ENCODE measurements at places on chromosomes 11 and 22. TPM values are rescaled to one million over a fixed set of nuclear protein-coding genes. Genes with fewer than 3 reads are reported as not detected.

PIWIL4 gene
- 0.76 TPM for polyA plus RNA-seq

DNA sequence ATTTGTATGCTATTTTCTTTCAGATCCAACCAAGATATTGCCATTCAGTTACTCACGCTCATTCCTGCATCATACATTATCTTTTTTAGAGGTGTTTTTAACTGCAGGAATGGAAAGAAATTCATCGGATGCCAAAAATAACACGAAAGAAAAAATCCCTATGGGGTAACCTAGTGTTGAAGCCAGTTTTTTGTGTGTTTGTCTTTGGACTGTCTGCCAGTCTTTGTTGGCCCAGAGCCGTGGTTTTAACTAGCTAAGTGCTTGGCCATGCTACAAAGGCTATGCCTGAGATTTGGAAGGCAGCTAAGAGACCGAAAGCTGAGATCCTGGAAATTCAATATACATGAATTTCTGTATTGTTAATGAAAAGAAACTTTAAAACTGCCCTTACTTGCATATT lies 309.8 kb upstream of the CNTN5 start:
- DNase-seq: no peak

- no peak for DNase-seq
These were observed 173.8 kb downstream of the LARGE1 start for GRCh38 chr22:33746501-33746928.

GRCh38 chr11:32224580-32224979 lies 133.7 kb downstream of the RCN1 start:
- DNase-seq: no peak

DNA sequence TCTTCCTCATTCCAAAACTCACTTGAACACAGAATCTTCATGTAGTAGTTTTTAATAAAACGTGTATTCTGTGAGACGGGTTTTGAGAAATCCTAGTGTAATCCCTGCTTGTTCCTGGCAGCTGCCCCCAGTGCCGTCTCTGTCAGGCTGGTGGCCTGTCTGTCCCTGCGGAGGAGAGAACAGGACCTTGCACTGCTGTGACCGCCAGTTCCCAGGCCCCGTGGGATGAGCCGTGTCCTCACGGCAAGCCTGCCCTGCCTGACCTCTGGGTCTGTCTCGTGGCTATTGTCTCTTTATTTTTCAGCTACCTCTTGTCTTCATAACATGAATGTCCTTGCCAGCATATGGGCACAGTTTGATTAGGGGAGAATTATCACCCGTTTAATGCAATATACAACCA lies 535.5 kb upstream of the B3GAT1 start:
- DNase-seq: no peak

MYO7A gene
- polyA plus RNA-seq: 1.3 TPM

- DNase-seq: no peak
These were observed at the start of gene SCGB2A2 for GRCh38 chr11:62269654-62270278. Gene SCGB2A2 (plus strand): TSS chr11:62270158. CDS start chr11:62270217, 59 bp downstream.

SBF1 gene
- 36.3 TPM for polyA plus RNA-seq

GRCh38 chr22:42797011-42797410 lies 60.1 kb downstream of the ARFGAP3 start:
- DNase-seq: peak; percentile 48

OR51B2 gene
- polyA plus RNA-seq: not detected

STK33 gene
- 0.63 TPM for polyA plus RNA-seq

CLTCL1 gene
- 5.0 TPM for polyA plus RNA-seq

KRTAP5-7 gene
- 0.08 TPM for polyA plus RNA-seq

DNA sequence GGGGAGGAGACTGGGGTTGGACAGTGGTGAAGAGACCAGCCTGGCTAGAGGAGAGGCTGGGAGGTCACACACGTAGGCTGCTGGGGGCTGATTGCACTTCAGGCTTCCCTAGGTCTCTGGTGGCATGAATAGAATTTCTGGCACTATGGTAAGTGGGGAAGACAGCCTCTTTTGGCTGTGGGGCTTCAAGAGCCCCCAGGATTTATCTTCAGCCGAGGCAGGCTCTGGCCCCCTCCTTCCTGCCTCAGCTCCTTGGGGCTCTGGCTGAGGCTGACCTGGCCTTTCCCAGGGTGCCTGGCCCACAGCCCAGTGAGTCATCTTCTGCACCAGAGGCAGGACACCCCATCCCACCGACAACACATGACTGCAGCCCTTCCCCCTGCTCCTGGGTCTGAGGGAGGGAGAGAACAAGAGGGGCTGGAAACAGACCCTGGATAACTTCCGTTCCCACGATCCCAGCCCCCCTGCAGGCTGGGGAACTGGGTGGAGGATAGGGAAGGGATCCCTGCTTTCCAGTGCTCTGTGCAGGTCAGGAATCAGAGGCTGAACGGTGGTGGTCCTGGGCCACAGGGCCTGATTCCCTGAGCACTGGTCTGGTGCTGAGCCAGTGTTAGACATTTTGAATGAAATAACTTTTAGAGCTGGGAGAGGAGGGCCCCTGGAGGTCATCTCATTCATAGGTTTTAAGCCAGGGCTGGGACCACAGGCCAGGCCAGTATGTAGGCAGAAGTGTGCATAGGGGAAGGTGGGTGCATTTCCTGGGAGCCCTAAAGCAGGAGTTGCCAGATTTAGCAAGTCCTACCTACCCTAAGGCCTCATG lies 26.5 kb downstream of the ARHGEF17 start:
- DNase-seq: peak; percentile 93

SCO2 gene
- 3.1 TPM for polyA plus RNA-seq

GRCh38 chr22:25496396-25497064 lies 67.9 kb upstream of the GRK3 start:
- peak; percentile 18 for DNase-seq

FAM181B gene
- 0.03 TPM for polyA plus RNA-seq

DNA sequence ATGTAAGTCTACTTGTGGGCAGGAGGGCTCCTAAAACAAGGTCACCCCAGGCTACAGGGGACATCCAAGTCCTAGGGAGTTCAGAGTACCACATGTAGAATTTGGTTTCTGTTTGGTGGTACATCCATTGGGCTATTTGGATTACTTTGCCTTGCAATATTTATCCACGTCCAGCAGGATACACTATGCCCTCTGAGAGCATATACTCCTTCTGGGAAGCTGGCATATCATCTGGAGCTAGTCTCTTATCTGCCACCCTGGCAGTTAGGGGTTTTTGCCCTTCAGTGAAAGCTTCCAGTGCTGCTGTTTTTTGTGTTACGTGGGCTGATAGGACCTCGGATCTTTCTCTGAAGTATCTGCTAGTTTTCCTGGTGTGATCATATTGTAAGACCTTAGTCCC lies 7.3 kb downstream of the LMO2 start:
- no peak for DNase-seq

MGAT3 gene
- not detected for polyA plus RNA-seq

ANO9 gene
- 0.23 TPM for polyA plus RNA-seq

B3GAT1 gene
- not detected for polyA plus RNA-seq

C11orf65 gene
- not detected for polyA plus RNA-seq

DNA sequence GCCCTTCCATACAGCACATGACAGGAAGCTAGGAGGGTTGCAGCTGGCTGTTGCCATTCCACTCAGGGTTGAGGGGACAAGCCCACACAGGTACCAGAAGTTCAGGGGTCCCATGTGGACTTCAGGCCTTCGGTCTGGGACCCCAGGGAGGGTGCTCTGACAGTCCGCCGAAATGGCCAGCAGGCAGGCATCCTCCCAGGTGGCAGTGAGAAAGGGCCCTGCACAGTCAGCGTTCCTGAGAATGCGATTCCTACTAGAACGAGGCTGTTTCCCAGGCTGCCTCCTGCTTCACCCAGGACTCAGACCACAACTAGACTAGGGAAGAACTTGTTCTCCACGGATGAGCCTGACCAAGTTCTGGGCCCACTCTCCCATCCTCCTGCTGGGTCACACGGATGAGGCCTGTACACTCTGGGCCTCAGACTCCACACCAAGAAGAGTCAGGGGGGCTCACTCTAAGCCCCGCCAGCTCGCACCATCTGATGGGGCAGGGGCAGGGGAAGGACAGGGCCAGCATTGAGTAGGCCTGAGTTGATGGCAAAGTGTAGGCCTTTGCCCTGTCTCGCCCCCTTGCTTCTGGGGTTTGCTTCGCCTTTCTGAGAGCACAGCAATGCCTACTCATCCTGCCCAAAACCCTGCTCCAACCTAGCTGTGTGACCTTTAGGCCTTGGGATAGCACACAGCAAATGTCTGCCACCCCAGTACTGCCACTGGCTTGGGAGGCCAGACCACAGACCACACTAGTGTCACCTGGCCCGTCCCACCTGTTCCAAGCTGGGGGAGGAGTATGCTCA lies 14.0 kb downstream of the KCNQ1OT1 start:
- DNase-seq: no peak

DNA sequence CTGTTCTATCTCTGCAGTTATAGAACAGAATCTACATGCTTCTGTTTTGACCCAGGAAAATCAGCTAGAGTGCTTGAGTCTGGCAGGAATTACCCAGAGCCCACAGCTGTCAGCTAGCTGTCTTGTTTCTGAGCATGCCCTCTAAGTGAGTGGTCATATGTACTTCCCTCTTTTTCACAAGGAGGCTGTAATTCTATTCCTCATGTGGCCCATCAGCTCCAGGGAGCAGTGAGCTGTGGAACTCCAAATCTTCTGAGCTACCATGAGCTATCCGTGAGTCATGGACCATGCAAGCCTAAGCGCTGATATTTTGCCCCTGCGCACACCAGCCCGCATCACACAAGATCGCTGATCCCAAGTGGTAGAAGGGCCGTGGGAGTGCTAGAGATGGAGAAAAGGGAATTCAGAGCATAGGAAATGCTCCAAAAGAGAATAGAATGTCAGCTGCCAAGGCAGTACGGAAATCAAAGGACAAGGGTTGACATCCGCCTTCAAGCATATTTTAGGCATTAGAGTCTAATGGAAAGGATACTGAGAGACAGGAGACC lies 5.4 kb downstream of the FJX1 start:
- peak; percentile 61 for DNase-seq

DNA sequence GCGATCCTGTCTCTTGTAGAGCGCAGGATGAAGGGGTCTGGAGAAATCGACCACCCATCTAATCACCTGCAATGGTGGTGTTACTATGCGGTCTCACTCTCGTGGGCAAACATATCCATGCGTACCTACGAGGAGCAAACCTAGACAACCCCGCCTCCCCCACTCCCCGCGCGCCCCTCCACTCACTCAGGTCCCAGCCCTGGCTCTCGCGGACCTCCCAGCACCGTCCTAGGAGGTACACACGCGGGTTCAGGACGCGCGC lies 887 bp downstream of the TRPC6 start:
- DNase-seq: no peak

GRCh38 chr11:35810045-35810645 lies 133.7 kb upstream of the LDLRAD3 start:
- DNase-seq: no peak

DNA sequence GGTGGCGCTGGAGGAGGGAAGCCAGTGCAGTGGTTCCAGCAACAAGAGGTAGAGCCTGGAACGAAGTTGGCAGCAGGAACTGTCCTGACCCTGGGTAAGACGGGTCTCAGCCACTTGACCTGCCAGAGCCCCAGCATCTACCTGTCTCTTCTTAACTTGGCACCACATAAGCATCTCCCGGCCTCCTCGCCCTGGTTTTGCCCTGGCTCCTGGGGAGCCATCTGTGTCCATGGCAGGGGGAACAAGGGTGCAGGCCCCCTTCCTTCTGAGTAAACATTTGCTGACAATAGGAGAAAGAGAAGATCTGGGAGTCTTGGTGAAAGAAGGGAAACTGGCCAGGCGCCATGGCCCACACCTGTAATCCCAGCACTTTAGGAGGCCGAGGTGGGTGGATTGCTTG lies 12.8 kb downstream of the P2RY2 start:
- DNase-seq: no peak

DNA sequence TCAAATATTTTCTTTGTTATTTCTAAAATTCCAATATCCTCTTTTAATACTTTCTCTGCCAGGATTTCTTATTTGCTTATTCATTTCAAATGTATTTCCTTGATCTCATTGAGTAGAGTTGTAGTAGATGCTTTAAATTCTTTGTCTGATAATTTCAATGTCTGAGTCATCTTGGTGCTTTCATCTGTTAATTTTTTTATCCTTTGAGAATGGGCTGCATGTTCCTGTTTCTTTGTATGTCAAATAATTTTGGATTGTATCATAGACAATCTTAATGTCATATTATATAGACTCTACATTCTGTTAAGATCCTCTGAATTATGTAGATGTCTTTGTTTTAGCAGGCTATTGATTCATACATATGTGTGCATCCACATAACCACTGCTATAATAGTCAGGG lies 57.5 kb downstream of the MYEOV start:
- DNase-seq: peak; percentile 61

GRCh38 chr22:35443790-35444684 lies 44.1 kb downstream of the MCM5 start:
- DNase-seq: no peak

- DNase-seq: peak; percentile 28
These were observed 4.7 kb upstream of the C11orf96 start for GRCh38 chr11:43937434-43938411.

DNA sequence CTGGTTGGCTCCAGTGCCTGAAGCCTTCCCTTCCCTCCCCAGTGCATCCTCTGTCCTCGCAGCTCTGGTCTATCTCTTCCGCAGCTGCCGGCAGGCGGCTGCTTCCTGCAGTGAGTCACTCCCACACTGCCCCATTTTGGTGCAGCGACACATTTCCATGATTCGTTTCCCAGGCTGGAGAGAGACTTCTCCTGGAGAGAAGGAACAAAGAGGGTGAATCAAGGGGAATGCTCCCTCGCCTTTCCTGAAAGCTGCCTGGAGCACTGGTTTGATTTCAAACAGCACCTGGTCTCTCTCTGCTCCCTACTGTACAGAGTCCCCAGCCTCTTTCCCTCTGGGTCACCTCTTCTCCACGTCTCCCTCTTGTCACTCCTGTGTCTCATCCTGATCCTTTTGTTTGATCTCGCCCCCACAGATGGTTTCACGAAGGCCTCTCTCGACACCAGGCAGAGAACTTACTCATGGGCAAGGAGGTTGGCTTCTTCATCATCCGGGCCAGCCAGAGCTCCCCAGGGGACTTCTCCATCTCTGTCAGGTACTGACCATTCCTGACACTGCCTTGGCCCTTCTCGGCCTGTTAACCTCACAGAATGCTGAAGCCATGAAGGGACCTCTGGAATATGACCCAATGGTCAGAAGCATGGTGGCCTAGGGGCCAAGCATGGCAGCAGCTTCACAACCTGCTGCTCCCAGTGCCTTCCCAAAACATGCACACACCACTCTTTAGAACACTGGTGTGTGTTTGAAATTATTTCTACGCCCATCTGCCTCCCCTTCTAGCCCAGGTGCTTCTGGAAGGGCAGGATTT lies at the start of gene TMA7B:
Gene TMA7B (plus strand): TSS at position 758 of the 808 bp plus-strand sequence. CDS start 3,978 bp downstream, outside the sequence.
- peak; percentile 40 for DNase-seq

GRM5 gene
- 0.10 TPM for polyA plus RNA-seq

GRCh38 chr22:37566903-37567798 lies 6.9 kb downstream of the CDC42EP1 start:
- DNase-seq: peak; percentile 58

C22orf42 gene
- polyA plus RNA-seq: not detected

- DNase-seq: no peak
These were observed 97.6 kb downstream of the FEZ1 start for GRCh38 chr11:125398475-125398874.

OR51B6 gene
- polyA plus RNA-seq: not detected

- no peak for DNase-seq
These were observed 71.5 kb downstream of the RCN1 start for GRCh38 chr11:32162351-32162750.

Data from endothelial cell of umbilical vein (primary cell).